ENCODE measurements at places on chromosomes 6 and 20.

GRCh38 chr20:1942486-1943274 is 47.5 kb downstream of the SIRPA start:
- DNase-seq, result no peak

- DNase-seq, result no peak
Observed at GRCh38 chr6:118408863-118409262, 139.2 kb upstream of the PLN start.

GRCh38 chr20:2303673-2304072 is 7.9 kb downstream of the TGM3 start:
- no peak for DNase-seq

DNA sequence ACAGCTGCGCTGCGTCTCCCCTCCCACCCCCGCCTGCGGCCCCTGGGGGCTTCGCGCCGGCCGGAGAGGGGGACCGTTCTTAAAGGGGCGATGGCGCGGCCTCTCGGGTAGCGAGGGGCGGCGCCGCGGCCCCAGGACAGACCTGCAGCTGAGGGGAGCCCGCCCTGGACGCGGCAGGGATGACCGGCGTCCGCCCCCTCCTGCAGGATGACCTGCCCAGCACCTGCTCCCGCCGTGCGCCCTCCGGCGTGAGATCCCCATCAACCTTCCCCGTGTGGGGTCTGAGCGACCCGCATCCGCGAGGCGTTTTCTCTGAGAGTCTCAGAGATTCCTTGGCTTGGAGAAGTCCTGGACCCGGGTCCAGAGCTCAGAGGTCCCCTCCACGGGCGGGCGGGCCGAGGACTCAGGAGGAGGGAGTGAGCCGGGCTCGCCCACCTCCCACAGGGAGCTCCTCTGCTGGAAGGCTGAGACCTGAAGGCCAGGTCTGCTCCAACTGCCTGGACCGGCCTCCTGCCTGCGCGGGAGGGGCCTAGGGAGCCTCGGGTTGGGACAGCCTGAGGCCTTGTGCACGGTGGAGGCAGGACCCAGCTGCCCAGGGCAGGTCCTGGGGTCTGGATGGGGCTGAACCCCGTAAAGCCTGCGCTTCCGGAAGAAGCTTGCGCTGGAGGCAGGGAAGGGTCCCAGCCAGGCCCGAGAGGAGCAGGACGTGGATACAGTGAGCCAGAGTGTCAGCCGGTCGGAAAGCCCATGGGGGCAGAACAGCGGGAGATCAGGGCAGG is 532 bp upstream of the NKAIN4 start:
- no peak for DNase-seq

GRCh38 chr20:8344106-8344505 is 212.0 kb downstream of the PLCB1 start:
- DNase-seq, result no peak

DNA sequence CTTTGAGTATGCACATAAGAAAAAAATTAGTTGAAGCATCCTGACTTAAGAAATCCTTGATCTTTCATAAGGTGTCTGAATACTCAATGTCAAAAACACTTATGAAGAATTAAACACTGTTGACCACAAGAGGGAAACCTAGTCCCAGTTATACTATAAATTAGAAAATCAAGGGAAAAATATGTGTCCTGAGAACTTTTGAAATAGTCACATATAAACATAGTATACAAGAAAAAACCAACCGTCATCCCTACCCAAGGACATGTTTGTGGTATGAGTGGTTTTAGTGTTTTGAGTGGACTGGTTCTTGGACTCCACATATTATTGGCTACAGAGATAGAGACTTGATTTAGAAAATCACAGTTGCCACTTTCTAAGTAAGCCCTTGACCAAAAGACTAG is 7.6 kb upstream of the HLA-DRA start:
- DNase-seq, result peak; percentile 64

- DNase-seq, result peak; percentile 83
Observed at GRCh38 chr6:125858427-125859320, 67.9 kb downstream of the NCOA7 start.

- DNase-seq, result no peak
Observed at GRCh38 chr6:168597471-168597875, 156.5 kb downstream of the SMOC2 start.

DNA sequence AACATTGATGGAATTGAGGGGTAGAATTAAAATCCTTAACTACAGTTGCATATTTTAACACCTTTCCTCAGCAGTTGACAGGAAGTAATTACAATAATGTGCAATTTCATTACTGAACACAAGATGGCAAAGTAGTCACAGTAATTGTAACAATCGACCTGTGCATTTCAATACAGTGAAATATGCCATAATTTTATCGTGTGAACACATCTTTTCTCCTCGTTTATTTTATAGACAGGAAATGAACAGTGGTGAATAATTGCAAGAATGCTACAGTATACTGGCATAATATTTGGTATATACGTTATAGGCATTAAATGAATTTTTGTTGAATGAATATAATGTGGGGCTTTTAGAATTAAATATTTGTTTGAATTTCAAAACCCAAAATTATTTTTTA is 25.0 kb downstream of the CYB5R4 start:
- peak; percentile 75 for DNase-seq

DNA sequence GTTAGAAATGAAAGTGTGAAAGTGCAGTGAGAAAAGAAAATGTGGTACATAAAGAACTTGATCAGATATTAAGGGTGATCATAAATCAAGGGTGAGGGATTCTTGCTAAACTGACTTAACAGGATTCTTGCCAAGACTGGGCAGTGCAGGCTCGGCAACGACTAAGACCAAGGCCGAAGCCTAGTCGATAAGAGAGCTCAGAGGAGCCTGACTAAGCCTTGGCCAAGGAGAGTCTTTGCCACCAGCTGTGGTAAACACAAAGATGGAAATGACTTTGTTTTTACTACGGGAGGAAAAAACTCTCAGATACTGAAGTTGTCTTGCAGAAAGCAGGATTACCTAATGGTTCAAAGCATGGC is 196.6 kb downstream of the LY86 start:
- no peak for DNase-seq

DNA sequence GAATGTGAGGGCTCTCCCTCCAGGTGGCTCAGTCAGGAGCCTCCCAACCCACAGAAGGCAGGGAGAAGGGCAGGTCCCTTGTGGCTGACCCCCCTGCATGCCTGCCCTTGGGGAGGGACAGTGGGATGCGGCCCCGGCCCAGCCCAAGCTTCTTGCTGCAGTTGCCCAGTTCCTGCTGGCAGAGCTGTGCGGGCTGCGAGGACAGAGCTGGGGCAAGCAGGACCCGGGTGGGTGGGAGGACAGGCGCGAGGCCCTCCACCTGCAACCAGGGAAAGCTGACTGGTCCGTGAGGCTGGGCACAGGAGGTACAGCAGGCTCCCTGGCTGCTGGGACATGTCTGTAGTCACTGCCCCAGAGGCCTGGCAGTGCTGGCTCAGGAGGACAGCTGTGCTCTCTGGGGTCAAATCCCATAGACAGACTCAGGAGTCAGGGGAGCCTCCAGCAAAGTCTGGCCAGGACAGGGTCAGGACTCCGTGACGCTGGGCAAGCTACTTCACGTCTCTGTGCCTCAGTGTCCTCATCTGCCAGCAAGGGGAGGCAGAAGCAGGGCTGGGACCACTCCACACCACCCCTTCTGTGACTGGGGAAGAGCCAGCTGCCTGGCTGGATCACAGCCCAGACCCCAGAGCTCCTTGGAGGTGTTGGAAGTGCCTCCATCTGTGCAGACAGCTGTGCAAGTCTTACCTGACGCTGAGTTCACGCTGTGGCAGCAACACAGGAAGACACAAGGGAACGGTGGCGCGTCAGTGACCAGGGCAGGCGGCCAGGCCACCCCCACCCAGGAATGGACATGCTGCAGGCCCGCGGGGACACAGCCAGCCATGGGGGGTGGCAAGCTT is 13.0 kb downstream of the UCKL1 start:
- DNase-seq, result no peak

DNA sequence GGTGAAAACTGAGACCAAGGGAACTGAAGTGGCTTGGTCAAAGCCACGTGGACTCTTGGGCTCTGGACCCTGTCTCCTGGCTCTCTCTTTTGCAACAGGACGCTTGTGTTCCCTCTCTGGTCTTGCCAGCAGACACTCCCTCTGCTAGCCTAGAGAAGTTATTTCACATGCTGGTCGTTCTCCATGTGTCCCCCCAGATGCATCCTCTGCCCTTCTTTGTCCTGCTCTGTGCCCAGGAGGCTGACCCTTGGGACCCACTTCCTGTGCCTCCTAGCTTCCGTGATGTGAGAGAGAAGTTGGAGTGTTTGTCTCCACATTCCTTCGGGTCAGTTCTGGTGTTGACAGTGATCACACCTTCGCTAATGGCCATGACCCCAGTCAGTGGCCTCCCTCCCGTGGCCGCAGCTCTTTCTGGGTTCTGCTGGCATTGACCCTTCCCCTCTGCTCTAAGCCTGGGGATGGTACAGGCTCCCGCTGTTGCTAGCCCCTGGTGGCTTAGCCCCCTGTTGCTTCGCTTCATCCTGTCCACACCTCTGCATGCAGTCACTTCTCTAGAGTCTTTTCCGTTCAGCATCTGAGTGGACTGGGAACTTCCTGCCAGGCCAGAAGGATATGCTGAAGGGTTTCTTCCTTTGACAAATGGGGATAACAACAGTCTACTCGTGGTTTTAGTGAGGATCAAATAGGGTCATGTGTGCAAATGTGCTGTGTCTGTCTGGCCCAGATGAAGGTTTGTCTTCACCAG is 70.1 kb upstream of the BMP2 start:
- DNase-seq, result no peak

DNA sequence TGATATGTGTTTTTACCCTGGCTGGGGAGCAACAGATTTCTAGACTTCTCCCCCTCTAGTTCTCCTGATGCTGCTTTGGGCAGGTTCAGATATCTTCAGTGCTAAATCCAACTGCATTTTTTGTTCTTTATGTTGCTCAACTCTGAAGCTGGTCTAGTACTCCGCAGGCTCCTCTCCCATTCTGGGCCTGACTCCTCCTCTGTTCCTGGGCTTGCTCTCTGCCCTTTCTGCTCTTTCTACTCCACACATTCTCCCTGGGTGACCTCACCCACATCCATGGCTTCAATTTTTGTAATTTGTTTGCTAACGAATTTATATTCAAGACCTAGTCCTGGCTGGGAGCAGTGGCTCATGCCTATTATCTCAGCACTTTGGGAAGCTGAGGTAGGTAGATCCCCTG is 6.4 kb downstream of the FYN start:
- DNase-seq, result no peak

DNA sequence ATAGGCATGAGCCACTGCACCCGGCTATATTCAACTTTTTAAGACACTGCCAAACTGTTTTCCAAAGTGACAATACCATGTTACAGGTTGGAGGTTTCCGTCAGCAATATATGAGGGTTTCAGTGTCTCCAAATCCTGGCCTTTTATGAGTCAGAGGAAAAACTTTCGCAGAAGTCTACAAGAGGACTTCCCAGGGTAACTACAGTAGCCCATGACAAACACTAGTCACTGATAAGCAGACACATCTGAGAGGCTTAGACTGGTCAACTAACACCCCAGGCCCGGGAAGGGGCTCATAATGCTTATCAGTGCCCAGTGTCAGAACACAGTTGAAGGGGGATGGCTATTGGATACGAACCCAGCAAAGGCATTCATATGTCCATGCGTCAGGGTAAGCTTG is 85.4 kb downstream of the SOX4 start:
- DNase-seq, result peak; percentile 78

DNA sequence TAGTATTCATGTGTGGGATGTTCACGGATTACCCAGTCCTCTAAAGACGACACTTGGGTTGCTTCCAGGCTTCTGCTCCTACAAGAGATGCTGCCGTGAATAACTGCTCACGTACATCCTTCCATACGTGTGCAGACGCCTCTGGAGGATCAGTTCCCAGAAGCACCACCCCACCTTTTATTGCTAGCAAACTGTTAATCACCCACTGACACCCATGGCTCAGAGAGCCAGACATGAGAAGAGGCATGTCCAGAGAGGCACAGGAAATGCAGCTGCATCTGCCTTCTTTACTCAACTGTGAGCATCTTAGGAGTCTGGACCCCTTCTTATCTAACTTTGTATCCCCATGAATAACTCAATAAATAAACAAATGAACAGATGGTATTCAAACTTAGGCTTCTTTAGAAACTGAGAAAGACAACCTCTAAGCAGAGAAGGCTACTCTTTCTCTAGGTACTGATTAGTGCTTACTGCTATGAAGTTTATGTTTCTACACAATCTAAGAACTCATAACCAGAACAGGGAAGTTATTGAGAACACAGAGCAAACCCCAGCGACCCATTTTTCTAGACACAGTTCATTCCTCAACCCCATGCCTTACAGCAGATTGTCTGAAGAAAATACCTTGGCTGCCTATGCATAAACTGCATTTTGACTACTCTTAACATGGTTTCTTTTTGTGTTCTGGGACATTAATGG is 228.7 kb upstream of the RREB1 start:
- peak; percentile 51 for DNase-seq

- DNase-seq, result peak; percentile 81
Observed at GRCh38 chr20:23641936-23642751, 4.4 kb upstream of the CST3 start.

GRCh38 chr6:53302678-53303360 is 45.9 kb downstream of the ELOVL5 start:
- peak; percentile 71 for DNase-seq

GRCh38 chr6:2947445-2947844 is 23.9 kb downstream of the SERPINB6 start:
- DNase-seq, result no peak

DNA sequence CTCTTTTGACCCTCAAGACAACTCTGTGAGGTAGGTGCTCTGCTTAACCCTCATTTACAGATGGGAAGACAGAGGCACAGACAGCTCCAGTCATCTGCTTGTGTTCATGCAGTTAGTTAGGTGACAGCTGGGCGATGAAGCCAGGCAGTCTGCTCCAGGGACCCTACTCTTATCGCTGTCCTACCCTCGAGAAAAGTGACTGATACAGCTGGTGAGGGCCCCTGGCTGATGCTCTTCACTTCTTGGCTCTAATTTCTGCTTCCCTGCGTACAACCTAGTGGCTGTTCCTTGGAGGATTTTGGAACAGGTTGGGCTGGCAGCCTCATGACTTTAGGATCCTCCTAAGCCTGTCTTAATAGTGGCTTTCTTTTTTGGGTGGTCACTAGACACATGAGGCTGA is 9.1 kb upstream of the TJAP1 start:
- DNase-seq, result no peak

GRCh38 chr6:46201702-46202101 is 30.9 kb upstream of the ENPP5 start:
- no peak for DNase-seq

GRCh38 chr6:30615219-30615957 is 1.7 kb downstream of the PPP1R10 start:
- peak; percentile 91 for DNase-seq
